ENCODE measurements at places on chromosomes 7 and 10.

DNA sequence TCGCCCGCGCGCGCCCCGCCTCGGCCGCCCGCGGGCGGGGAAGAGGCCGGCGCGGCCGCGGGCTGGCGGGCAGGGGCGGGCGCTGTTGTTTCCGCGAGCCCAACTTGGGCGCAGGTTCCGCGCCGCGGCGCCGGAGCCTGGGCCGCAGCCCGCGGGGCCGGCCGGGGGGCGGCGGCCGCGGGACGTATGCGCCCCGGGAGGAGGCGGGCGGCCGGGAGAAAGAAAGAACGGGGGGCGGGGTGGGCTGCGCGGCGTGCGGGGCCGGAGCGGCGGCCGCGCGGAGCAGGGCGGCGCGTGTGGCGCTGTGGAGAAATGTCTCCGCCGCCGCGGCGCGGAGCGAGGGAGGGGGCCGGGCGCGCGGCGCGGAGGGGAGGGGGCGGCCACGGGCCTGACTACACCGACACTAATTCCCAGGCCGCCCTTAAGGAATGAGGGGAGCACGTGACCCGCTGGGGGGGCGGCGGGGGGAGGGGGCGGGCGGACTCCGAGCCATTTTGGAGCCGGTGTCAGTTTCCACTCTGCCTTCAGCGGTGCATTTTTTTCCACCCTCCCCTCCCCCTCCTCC, at the start of gene BMI1:
Gene BMI1 (plus strand): TSS at position 509 of the 565 bp plus-strand sequence. CDS start 5,351 bp downstream, outside the sequence.
- peak; percentile 80 for DNase-seq

GRCh38 chr7:155557778-155558177, 11.4 kb upstream of the CNPY1 start:
- DNase-seq, result no peak

GRCh38 chr10:122290833-122291532, 19.9 kb downstream of the BTBD16 start:
- DNase-seq, result no peak

DNA sequence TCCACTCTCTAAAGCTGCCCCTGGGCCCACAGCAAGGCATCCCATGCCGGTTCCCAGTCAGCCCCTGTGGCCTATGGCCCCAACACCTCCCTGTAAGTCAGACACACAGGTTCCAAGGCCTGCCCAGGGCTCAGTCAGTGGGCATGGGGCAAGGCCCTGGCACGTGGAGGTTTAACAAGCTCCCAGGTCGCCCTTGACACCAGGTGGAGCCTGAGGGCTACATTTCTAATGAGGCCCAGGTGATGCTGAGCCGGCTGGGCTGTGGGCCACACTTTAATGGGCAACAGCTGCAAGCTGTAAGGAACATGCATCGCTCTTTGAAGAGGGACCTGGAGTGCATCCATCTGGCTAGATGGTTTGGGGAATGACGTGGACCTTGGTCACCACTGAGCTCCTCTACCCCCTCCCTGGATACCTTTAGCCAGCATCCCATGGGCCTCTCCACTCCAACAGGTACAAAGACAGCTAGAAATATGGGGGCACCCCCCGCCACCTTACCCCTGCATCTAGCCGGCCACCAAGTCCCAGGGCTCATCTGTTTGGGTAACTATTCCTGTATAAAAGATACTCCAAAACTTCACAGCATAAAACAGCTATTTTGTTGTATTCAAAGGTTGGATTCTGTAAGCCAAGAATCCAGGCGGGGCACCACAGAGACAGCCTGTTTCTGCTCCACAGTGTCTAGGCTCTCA, 122.5 kb downstream of the OAT start:
- no peak for DNase-seq

DNA sequence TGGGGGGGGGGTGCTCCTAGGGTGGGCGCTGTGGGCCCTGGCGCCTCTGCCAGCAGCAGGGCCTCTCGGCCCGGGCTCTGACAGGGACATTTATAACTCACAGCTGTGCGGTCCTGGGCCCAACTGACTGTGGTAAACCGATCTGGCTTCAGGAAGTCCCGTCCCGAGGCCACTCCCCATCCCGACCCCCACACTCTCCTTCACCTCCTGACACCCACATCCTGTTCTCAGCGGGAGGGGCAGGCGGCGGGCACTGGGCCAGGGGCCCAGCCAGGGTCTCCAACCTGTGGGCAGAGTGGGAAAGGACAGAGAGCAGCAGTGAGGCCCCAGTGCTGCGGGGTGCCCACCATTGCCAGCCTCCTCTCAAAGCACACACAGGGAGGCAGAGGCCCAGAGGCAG, 69.1 kb downstream of the ZMIZ1 start:
- DNase-seq, result peak; percentile 49

DNA sequence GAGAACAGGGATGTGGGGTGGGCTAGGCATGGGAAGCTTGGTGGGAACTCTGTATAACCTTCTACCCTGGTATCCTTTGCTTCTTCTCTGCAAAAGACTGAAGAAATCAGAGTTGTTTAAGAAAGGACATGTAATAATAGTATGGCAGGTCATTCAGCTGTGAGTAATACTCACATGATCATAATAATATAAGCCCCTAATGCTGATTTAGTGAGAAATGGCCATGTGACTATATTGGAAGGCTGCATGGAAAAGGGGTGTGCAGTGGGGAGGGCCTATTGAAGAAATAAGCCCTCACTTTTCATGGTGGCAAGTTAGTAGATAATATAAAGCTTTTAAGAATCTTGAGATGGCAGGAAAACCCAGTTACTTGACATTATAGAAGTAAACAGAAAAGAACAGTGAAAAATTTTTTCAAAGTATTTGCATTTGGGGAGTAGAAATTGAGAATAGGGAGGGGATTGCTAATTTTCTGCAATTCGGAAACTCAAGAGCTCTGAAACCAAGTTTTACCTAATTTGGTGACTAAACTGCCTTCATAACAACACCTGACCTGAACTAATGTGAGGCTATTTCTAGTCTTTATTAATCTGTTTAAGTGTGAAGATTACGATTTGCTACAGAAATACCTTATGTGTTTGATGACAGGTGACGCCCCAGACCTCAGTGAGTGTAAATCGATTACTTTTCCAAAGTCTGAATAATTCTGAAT, 44.4 kb downstream of the ATXN7L1 start:
- no peak for DNase-seq

- no peak for DNase-seq
Measured at GRCh38 chr10:84296091-84296981, 32.1 kb upstream of the CCSER2 start.

DNA sequence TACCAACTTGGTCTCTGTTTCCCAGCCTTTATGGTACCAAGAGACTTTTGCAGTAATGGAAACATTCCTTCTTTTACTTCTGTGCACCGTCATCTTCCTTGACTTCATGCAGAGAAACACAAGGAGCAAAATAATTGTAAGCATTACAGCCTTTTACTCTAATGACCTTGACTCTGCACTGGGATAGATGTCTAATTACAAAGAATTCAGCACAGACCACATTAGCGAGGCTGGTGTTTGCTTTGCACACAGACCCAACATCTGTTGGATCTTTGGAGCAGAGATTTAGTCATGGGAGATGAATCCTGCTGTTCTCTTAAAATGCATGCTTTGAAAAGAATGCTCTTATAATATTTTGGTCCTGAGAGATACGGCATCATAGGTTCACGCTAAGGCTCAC, 261.6 kb downstream of the TWIST1 start:
- no peak for DNase-seq
